ENCODE measurements at places on chromosomes 5 and 9. TPM values are rescaled to one million over a fixed set of nuclear protein-coding genes. Genes with fewer than 3 reads are reported as not detected.

FAM221B gene
- total RNA-seq: not detected

SPINK13 gene
- not detected for total RNA-seq

OLFML2A gene
- 46.4 TPM for total RNA-seq

GPRIN1 gene
- 0.48 TPM for total RNA-seq

PIK3R1 gene
- 166 TPM for total RNA-seq

HTR4 gene
- 0.70 TPM for total RNA-seq

ENTR1 gene
- total RNA-seq: 23.1 TPM

IRX4 gene
- 12.1 TPM for total RNA-seq

FGF1 gene
- total RNA-seq: 70.2 TPM

NR2F1-AS1 gene
- total RNA-seq: 0.89 TPM

CSF1R gene
- 11.9 TPM for total RNA-seq

GALNT12 gene
- 0.38 TPM for total RNA-seq

BARHL1 gene
- total RNA-seq: not detected

POLR1E gene
- 18.8 TPM for total RNA-seq

GFM2 gene
- 45.2 TPM for total RNA-seq

CDH9 gene
- total RNA-seq: not detected

PCDHB7 gene
- 0.67 TPM for total RNA-seq

CORO2A gene
- total RNA-seq: 0.19 TPM

GRXCR2 gene
- total RNA-seq: 0.78 TPM

CEL gene
- total RNA-seq: 0.59 TPM

Measured in cardiac septum (tissue), 1 donor.